ENCODE measurements at places on chromosomes 5 and 9.

DNA sequence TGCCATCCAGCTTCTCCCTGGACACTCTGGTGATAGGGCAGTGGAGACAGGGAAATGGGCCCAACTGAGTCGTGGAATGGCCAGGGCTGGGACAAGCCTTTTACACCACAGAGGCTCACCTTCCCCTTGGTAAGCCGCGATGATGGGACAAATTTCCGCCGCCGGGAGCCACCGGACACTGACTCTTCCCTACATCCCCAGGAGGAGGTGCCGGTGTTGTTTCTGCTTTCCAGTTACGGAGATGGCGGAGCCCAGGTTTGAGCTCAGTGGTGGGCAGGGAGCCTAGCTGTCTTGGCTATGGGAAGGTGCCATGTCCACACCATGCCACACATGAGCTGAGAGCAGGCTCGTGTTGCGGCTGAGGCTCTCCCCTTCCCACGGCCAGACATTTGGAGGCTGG lies 19.9 kb upstream of the WNK2 start:
- DNase-seq, result no peak

DNA sequence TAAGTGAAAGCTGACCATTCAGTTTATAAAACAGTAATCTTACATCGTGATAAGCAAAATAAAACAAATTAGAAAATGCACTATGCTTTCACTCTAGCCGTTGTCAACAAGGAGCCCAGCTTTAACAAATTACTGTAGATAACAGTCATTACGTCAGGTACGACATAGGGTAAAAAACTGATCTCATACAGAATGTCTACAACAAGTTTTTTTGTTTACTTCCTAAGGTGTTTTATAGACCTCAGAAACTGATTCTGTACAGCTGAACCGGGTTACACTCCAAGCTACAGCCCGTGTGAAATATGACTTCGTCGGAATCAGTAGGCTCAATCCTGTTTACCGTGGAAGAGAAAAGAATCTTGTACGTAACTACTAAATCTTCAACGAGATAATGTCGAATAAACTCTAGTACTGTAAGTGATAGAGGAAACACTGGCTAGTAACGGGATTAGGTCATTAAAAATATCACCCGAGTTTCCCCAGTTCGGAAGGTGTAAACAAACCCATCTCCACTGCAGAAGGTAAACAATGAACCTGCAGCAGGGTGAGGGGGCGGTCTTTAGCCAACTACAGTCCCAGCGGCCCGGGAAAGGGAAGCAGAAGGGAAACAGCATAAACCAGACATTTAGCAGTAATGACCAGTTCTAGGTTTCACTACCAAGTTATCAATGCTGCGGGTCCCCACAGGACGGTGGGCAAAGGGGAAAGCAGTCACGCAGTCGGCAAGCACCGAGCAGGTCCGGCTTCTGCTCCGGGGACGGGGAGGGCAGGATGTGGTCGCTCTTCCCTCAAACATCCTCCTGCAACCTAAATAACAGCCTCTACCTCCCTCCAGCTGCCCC lies 1.1 kb downstream of the RICTOR start:
- peak; percentile 63 for DNase-seq

GRCh38 chr9:5493679-5494511 lies 16.4 kb upstream of the PDCD1LG2 start:
- DNase-seq, result no peak

DNA sequence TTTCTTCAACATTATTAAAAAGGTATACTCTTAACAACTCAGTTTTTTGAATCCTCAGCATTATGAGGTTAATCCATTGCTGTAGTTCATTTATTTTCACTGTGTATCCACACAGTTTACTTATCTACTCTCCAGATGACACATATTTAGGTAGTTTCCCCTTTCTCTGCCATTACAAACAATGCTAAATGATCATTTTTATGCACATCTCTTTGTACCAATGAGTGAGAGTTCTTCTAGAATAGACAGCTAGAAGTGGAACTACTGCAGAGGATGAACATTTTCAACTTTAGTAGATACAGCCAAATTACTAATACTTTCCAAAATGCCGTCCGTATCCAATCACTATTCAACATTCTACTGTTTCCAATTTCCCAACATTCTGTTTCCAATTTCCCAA lies 11.5 kb downstream of the AFF4 start:
- no peak for DNase-seq

- no peak for DNase-seq
These were observed 70.3 kb downstream of the ENC1 start for GRCh38 chr5:74570250-74570649.

DNA sequence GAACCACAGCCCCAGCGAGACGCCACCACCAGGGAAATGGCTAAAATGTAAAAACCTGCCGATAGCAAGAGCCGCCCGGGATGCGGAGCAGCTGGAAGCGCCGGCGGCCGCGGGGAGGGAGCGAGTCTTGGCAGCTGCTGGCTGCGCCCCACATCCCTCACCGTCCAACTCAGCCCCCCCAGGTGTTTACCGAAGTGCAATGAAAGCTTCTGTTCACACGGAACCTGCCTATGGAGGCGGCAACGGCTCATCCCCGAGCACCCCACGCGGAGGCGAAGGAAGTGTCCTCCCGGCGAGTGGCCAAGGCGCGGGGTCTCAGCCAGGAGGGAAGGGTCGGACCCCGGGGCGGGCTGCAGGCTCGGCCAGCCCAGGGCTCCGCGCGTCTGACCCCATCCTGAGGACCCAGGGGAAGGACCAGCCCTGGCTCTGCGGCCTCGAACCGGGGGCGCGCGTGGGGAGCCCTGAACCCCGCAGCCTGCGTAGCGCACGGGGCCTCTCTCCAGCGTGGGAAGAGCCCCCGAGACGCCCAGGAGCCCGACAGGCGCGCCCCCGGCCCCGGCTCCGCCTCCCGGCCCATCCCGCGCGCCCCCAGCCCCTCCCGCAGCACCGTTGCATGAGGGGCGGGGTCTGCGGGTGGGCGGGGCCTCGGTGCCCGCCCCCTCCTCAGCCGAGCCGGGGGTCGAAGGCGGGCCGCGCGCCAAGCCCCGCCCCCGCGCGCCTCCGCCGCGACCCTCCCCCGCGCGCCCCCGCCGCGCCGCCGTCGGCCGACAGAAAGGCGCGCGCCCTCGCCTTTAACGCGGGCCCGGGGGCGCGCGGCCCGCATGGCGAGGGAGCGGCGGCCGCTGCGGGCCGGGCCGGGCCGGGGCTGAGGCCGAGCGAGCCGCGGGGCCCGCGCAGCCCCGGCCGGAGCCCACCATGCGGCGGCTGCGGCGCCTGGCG lies at the start of gene DIPK1B:
TSS of gene DIPK1B (plus strand) at position 822 of the 939 bp plus-strand sequence. CDS start at position 916, 94 bp downstream.
- DNase-seq, result no peak

- no peak for DNase-seq
These were observed 182.2 kb downstream of the TMC1 start for GRCh38 chr9:72703574-72703973.

DNA sequence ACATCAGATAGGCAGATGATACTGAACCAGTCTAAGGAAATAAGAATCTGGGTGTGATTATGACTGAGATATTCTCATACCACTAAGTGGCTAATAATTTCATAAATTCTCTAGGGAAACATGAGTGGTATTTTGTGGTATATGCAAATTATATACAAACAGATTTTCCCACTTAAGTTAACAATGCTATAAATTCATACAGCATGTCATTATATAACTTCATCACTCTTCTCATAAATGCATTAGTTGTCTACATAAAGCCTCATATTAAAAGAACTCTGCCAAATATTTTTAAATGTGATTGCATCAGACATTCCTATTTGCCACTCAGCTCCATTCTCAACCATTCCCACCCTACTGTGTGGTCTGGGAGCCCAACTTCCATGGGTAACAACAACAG lies 226.5 kb downstream of the TLE1 start:
- DNase-seq, result no peak

DNA sequence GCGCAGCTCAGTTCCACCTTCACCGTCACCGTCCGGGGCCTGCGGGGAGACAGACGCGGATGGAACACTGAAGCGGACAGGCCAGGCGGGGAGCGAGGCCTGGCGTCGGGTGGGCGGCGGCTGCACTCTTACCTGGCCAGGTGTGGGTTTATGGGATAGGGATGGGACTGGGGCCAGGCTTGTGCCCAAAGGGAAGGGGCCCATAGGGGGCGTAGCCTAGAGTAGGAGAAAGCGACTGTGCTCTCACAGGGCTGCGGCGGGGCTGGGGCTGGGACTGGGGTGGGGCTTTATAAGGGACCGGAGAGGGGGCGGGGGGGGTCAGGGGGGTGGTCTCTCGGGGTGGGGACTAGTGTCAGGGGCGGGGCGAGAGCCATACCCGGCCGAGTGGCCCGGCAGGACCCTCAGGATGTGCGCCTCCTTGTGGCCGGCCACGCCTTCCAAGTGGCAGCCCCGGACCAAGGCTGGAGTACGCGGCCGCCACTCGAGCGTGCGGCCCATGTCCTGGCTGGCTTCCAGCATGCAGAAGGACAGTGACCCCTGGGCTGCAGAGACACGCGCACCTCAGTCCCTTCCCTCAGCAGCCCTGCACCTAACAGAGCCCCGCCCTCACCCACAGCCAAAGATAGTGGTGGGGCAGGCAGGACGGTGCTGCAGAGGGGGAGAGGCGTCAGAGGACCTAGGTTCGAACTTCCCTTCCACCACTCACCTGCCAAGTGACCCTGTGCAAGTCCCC lies 22.8 kb downstream of the FPGS start:
- DNase-seq, result no peak

GRCh38 chr5:78360924-78361630 lies 660 bp downstream of the SCAMP1 start:
- DNase-seq, result peak; percentile 60

DNA sequence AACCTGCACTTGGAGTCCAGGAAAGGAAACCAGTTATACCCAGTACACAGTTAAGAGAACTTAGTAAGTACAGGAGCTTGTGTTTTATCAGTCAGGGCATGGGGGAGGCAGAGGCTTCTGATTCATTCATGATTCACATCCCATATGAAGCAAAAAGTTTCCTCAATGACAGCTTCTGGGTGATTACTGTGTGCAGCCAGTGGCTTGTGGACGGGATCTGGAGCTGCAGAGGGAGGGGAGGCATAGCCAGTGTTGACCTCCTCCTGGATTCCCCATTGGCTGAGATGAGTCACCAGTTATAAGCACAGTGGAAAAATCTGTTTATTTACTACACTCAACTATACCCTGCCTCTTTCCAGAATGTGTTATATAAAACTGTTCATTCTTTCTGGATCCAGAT lies 17.7 kb downstream of the IL31RA start:
- no peak for DNase-seq

GRCh38 chr9:21964925-21965385 lies 29.2 kb downstream of the CDKN2A start:
- DNase-seq, result no peak

- no peak for DNase-seq
These were observed 38.2 kb upstream of the TEX48 start for GRCh38 chr9:114720086-114720676.

DNA sequence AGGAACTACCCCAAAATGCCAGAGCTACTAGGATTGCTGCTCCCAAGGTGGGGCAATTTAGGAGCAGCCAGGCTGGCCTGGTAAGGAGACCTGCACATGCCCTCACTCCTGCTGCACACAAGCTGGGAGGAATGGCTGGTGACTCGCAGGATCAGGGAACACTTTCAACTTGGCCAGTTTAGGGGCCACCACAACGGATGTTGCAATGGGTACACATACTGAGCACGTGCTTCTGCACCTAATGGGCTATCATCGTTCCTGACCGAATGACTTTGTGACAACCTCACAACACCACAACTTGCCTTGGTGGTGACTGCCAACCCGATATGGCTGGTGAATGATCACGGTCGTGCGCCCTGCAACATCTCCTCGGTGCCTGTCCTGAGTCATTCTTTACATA lies 172.0 kb downstream of the ROR2 start:
- DNase-seq, result no peak

DNA sequence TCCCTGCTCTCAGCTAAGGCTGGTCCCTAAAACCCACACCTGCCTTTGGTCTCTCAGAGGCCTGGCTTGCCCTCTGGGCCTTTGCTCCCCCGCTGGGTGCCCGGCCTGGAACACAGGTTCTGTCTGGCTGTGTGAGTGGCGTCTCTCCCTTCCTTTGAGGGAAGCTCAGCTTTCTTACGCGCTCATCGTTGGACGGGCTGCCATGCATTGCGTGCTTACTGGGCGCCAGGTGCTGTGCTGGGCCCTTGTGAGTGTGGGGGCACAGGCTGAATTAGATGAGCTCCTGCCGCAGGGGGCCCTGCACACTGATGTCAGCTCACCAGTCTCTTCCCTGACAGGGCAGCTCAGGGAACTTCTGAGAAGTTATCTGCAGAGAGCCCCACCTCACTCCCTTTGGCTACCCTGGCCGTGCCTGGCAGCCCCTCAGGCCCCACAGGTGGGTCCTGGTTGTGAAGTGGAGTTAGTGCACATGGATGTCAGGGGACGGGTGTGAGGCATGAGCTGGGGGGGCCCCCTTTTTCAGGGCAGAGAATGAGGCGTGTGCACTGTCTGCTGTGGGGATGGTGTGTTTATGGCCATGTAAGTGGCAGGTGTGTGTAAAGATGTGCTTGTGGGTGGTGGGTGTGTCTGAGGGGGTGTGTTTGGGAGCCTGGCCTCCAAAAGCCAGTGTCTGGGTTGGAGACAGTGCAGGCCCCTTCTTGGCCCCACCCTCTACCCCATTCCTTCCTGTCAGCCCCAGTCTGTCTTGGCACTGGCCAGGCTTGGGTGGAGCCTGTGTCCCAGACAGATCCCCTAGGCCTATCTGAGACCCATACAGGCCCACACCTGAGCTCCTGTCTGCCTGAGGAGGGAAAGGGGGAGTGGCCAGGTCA lies 7.5 kb upstream of the RMND5B start:
- no peak for DNase-seq

- DNase-seq, result no peak
These were observed 107.3 kb upstream of the SLC24A2 start for GRCh38 chr9:19896161-19896560.

GRCh38 chr9:99071313-99072039 lies 33.4 kb upstream of the TGFBR1 start:
- DNase-seq, result no peak
